Glutamatergic neuron (in vitro differentiated cells): ENCODE measurements at places on chromosomes 2 and 18.

DNA sequence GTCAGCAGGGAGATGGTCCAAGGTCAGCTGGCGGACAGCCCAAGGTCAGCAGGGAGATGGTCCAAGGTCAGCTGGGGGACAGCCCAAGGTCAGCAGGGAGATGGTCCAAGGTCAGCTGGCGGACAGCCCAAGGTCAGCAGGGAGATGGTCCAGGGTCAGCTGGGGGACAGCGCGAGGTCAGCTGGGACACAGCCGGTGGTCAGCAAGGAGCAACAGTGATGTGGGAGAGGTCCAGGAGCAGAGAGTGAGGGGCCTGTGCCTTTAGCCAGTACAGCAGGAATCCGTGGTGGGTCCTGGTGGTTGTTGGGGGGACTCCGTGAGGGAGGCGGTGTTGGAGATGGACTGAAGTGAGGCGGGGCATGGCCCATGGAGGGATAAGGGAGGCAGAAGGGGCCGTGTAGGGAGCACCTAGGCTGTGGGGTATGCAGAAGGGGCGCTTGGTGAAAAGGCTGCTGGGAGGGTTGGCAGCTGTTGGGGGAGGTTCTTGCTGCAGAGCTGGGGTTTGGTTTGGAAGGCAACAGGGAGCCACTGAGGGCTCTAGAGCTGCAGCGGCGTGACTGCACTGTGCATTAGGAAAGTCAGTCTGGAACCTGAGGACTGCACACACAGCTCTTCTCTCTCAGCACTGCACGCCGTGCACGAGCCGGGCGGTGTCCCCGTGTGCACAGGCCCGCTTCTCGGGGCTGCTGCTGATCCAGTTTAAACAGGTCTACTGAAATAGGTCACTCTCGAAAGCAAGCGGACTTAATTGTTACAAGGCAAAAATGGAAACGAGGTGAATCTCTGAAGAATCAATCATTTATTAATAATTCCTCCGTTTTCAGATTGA is 76.2 kb upstream of the HDAC4 start:
- H3K27ac ChIP-seq = no peak overlapping the region
- peak overlapping the region; percentile 46 for H3K4me3 ChIP-seq
- H3K27me3 ChIP-seq = peaks cover 8% of the 10 kb centered on the region
- H3K36me3 ChIP-seq = peaks cover 7% of the 10 kb centered on the region
- DNase-seq = no peak

DNA sequence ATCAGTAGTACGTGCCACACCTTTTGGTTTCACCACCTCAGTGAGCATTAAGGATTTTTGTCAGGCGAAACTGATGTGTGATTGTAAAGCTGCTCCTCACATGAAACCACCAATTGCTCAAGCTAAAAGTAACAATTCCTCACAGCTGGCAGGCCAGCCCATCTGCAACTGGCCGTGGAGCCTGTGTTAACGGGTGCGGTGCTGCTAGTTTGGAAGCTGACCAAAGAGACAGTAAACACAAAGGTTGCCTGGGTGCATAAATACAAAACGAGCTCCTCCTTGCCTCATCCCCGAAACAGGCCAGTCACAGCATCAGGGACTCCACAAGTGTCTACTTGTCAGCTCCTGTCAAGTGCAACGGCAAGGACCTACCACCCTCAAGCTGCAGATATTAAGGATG is 32.0 kb downstream of the LGALSL start:
- no peak overlapping the region for H3K4me3 ChIP-seq
- H3K4me1 ChIP-seq = peaks cover 32% of the 10 kb centered on the region
- DNase-seq = no peak
- H3K27ac ChIP-seq = no peak overlapping the region
- H3K27me3 ChIP-seq = peaks cover 3% of the 10 kb centered on the region

- H3K27me3 ChIP-seq = no peaks in the 10 kb centered on the region
- H3K4me3 ChIP-seq = no peak overlapping the region
- H3K36me3 ChIP-seq = no peaks in the 10 kb centered on the region
- peaks cover 9% of the 10 kb centered on the region for H3K4me1 ChIP-seq
- no peak for DNase-seq
Observed at GRCh38 chr2:187566266-187566665, 12.0 kb upstream of the TFPI start.

DNA sequence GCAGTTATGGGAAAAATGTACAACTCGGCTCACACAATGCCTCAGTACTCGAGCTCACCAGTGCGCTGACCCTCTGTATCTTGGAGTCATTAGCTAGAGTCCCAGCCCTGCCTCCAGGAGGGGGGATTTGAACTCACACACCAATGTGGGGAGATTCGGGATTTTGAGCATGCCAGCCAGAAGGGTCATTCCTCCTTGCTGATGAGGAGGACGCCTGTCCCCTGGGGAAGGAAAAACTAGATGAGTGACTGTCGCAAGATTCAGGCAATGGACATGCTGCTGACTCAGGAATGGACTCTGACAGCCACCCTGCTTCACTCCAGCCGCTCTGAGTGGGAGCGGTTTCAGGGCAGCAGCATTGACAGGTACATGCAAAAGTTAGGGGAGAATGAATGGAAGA is 20.6 kb downstream of the FIGN start:
- H3K4me3 ChIP-seq = peak overlapping the region; percentile 76
- H3K27me3 ChIP-seq = no peaks in the 10 kb centered on the region
- H3K4me1 ChIP-seq = peaks cover 45% of the 10 kb centered on the region

DNA sequence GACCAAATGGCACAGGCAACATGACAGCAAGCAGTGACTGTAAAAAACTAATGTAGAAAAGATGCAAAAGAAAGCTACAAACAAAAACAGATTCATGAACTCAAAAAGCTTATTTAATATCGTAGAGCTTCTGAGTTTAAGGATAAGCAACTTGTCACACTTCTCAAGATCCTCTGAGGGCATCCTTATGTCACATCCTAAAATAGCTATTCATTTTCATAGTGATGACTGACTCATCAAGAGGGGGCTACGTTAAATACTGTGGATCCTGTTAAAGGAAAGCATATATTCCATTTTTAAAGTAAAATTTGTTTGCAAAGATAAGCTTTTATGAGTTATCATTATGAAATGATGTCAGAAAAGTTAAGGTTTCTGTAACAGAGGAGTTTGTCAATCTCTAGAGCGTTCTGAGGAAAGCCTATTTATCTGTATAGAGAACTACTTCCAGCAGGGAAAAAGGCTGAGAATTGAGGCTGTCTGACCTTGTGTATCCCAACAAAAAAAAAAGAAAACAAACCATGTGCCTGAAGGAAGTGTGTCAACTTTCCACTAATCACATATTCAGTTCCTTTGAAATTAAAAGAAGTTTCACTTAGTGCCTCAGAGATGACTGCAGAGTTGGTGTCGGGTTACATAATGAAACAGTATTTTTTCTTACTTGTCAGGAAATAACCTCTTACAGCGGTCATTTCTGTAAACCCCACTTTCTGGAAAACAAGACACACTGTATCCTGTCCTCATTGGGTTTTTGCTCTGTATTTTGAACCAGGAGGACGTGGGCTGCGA is 115.5 kb downstream of the ESCO1 start:
- no peak for DNase-seq
- H3K27ac ChIP-seq = no peak overlapping the region
- H3K36me3 ChIP-seq = no peaks in the 10 kb centered on the region
- H3K4me3 ChIP-seq = no peak overlapping the region

DNA sequence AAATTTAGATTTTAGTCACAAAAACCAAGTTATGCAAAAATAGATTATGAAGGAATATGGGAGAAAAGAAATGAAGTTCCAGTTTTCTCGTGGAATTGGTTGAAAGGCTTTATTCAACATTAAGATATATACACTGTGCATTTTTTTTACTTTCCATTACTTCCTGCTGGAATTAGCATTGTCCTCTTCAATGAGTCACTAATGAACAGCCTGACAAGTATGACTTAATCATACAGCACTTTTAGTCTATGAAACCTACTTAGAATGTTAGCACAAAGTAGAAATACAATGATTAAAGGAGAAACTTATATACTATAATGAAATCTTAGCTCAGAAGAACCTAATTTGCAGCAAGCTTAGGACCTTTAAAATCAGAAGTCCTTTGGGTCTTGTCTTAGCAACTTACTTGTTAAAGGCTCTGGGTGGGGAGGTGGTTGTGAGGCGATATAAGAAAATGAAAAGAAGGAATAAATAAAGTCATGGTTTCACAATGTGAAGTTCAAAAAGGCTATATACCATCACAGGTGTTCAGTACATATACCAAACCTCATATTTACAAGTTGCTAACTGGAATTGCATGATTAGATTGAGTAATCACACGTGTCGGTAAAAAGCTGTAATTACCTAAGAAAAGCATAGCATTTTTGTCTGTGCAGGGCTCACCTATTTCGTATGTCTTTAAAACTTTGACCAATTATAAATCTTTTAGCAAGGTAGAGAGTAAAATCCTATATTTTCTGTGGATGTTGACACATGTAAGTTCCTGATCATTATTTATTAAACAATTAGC is 236.8 kb downstream of the CAMKMT start:
- peaks cover 9% of the 10 kb centered on the region for H3K4me1 ChIP-seq
- H3K27me3 ChIP-seq = peaks cover 2% of the 10 kb centered on the region
- no peak overlapping the region for H3K4me3 ChIP-seq
- H3K36me3 ChIP-seq = no peaks in the 10 kb centered on the region
- DNase-seq = no peak
- no peak overlapping the region for H3K27ac ChIP-seq

DNA sequence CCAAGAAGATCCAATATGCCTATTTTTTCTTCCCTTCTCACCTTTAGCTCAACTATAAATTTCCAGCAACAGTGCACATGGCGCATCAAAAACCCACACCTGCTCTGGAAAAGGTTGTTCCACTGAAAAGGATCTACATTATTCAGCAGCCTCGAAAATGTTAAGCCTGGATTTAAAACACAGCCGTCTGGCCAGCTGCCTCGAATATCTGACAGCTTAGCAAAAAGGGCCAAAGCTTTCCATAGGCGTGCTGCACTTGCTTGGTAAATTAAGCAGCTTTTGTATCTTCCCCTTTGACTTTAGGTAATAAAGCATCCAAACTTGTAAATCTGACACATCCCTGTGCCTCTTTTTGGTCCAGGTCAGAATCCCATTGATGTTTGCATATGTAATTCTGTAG is 20.5 kb downstream of the DAPL1 start:
- H3K27ac ChIP-seq = no peak overlapping the region
- DNase-seq = no peak
- H3K27me3 ChIP-seq = peaks cover 2% of the 10 kb centered on the region
- H3K4me3 ChIP-seq = no peak overlapping the region
- no peaks in the 10 kb centered on the region for H3K36me3 ChIP-seq

GRCh38 chr2:30626397-30626796 is 179.4 kb downstream of the LCLAT1 start:
- no peaks in the 10 kb centered on the region for H3K36me3 ChIP-seq
- no peak overlapping the region for H3K4me3 ChIP-seq
- H3K27ac ChIP-seq = no peak overlapping the region
- H3K27me3 ChIP-seq = no peaks in the 10 kb centered on the region
- H3K4me1 ChIP-seq = no peaks in the 10 kb centered on the region
- no peak for DNase-seq

DNA sequence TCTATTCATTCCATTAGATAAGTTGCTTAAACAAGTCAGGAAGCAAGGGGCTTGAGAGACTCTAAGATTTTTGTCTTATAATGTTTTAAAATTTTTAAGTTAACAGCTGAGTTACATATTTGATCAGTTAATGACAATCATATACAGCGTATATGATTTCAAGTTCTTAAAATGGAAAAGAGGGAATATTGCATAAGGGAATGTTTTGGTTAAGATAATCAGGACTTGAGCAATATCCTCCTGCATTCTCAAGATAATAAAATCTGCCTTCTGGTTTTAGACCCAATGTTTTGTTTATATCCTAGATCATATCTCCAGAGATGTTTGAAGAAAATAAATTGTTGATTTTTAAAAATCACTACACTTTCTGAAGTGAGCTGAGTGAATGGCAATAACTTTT is 13.4 kb upstream of the DYNC1I2 start:
- H3K36me3 ChIP-seq = no peaks in the 10 kb centered on the region
- H3K27me3 ChIP-seq = no peaks in the 10 kb centered on the region
- no peaks in the 10 kb centered on the region for H3K4me1 ChIP-seq
- H3K27ac ChIP-seq = no peak overlapping the region
- no peak for DNase-seq
- no peak overlapping the region for H3K4me3 ChIP-seq

- H3K4me3 ChIP-seq = no peak overlapping the region
- no peak for DNase-seq
- no peaks in the 10 kb centered on the region for H3K27me3 ChIP-seq
- H3K4me1 ChIP-seq = no peaks in the 10 kb centered on the region
Observed at GRCh38 chr2:39593439-39594393, 72.0 kb upstream of the TMEM178A start.

GRCh38 chr2:33060405-33060804 is 113.7 kb downstream of the LTBP1 start:
- no peak overlapping the region for H3K27ac ChIP-seq
- no peak overlapping the region for H3K4me3 ChIP-seq
- no peaks in the 10 kb centered on the region for H3K27me3 ChIP-seq
- H3K4me1 ChIP-seq = no peaks in the 10 kb centered on the region

GRCh38 chr2:237309011-237309410 is 105.0 kb downstream of the COL6A3 start:
- no peak for DNase-seq
- H3K27me3 ChIP-seq = no peaks in the 10 kb centered on the region
- H3K4me1 ChIP-seq = no peaks in the 10 kb centered on the region
- no peak overlapping the region for H3K4me3 ChIP-seq
- H3K36me3 ChIP-seq = no peaks in the 10 kb centered on the region

DNA sequence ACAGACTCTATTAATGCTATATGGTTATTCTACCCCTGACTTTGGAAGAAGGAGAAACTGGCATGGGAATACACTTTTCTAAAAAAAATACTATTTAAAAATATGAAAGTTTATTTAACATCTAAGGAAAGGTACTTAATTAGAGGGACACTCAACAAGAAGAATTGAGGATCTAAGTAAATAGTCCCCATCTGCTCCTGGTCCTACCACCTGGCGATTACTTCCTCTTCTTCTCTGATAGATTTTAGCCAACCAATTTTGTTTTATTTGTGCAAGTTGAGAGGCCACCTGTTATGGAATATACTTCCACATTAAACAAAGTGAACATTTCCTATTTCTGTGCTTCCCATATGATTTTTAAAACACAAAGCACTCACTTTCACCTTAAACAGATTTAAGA is 111.7 kb downstream of the BCL2 start:
- H3K27me3 ChIP-seq = no peaks in the 10 kb centered on the region
- H3K27ac ChIP-seq = no peak overlapping the region
- DNase-seq = no peak
- peaks cover 9% of the 10 kb centered on the region for H3K4me1 ChIP-seq

DNA sequence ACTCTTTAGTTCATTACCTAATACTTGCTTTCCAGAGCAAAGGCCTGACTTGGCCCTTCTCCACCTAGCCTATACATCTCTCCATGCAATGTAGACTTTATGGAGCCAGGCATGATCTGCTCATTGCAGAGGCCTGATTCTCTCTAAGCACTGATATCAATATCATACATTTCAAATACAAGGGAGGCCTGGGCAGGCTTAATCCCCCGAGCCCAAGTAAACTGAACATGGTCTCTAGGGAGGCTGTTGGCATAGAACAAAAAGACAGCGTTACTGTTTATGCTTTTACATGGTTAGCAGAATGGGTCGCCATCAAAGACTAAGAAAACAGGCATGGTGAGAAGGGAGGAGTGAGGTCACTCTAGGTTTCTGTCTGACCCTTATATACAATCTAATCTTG is 695.1 kb downstream of the ZEB2 start:
- H3K4me1 ChIP-seq = peaks cover 30% of the 10 kb centered on the region
- H3K27me3 ChIP-seq = no peaks in the 10 kb centered on the region
- no peak for DNase-seq

GRCh38 chr2:239251971-239252370 is 148.8 kb downstream of the HDAC4 start:
- peak overlapping the region; percentile 2 for H3K27ac ChIP-seq
- DNase-seq = no peak
- H3K4me1 ChIP-seq = peaks cover 53% of the 10 kb centered on the region
